ENCODE measurements at places on chromosomes 5 and 9. TPM values are rescaled to one million over a fixed set of nuclear protein-coding genes. Genes with fewer than 3 reads are reported as not detected.

DNA sequence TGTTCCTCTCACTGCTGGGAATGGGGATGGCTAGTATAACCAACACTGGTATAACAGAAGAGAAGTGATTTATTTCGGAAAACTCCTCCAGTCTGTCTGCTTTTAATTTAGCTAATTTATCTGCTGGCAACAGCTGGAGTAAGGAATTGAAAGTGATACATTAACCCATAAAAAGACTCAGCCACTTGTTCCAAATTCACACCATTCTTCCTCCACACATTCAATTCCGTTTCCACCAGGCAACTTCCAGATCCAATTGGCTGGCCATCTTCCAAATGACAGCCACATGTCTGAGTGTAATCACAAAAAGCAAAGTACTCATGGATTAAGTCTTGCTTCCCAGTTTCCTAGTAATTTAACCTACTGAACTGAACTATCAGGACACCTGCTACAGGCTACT, 77.1 kb upstream of the RETREG1 start:
- no peak overlapping the region for H3K4me3 ChIP-seq
- H3K27ac ChIP-seq, result no peak overlapping the region
- no peaks in the 10 kb centered on the region for H3K27me3 ChIP-seq
- no peaks in the 10 kb centered on the region for H3K36me3 ChIP-seq
- H3K4me1 ChIP-seq, result no peaks in the 10 kb centered on the region
- DNase-seq, result no peak

GRCh38 chr9:121350993-121351561, 19.0 kb downstream of the STOM start:
- H3K27me3 ChIP-seq, result no peaks in the 10 kb centered on the region
- peaks cover 100% of the 10 kb centered on the region for H3K36me3 ChIP-seq
- H3K4me3 ChIP-seq, result no peak overlapping the region
- H3K4me1 ChIP-seq, result peaks cover 95% of the 10 kb centered on the region
- H3K27ac ChIP-seq, result peak overlapping the region; percentile 71

GRCh38 chr5:151141535-151141934, 16.0 kb downstream of the ANXA6 start:
- no peak for DNase-seq
- H3K4me1 ChIP-seq, result no peaks in the 10 kb centered on the region
- H3K27me3 ChIP-seq, result no peaks in the 10 kb centered on the region
- no peak overlapping the region for H3K27ac ChIP-seq
- H3K4me3 ChIP-seq, result no peak overlapping the region
- H3K36me3 ChIP-seq, result peaks cover 88% of the 10 kb centered on the region

Gene RETREG1
- 26.0 TPM for total RNA-seq

Gene MED27
- 12.5 TPM for total RNA-seq

Gene SLC23A1
- total RNA-seq, result not detected

Gene PAX5
- 0.65 TPM for total RNA-seq
